Neural progenitor cell (in vitro differentiated cells): ENCODE measurements at places on chromosomes 3 and 15.

DNA sequence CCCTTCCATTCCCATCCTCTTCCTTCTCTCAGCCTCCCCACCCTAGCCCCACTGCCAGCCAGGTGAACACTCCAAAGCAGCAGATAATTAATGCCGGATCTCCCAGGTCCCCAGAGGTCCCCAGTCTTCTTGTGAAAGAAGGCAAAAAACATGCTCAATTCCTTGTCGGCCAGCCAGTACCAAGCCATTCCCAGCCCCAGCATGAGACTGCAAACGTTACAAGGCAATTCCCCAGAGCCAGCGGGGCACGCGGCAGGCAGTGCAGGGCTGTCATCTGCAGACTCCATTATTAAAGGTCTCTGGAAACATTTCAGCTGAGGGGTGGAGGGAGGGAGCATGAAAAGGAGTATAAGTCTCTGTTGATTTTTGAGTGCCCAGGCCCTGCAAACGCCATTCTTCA is 117.8 kb downstream of the XXYLT1 start:
- peak; percentile 71 for DNase-seq

GRCh38 chr3:31581660-31582059 is 48.9 kb downstream of the STT3B start:
- no peak for DNase-seq

DNA sequence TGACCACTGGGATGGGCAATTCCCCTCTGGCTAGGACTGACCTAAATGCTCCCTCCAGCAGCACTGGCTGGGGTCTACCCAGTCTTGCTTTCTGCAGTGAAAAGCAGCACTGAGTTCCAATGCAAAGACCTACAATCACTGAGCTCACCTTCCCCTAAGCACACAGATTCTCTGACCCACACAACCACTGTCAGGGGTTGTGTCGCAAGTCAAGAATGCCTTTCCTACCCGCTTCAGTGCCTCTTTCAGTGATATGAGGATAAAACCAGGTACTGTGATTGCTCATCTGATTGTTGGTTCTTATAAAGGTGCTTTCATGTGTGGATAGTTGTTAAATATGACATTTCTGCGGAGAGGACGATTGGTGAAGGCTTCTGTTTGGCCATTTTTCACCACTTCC is 345.6 kb downstream of the GAP43 start:
- DNase-seq = no peak

GRCh38 chr3:32946973-32947788 is 4.3 kb upstream of the CCR4 start:
- DNase-seq = no peak

DNA sequence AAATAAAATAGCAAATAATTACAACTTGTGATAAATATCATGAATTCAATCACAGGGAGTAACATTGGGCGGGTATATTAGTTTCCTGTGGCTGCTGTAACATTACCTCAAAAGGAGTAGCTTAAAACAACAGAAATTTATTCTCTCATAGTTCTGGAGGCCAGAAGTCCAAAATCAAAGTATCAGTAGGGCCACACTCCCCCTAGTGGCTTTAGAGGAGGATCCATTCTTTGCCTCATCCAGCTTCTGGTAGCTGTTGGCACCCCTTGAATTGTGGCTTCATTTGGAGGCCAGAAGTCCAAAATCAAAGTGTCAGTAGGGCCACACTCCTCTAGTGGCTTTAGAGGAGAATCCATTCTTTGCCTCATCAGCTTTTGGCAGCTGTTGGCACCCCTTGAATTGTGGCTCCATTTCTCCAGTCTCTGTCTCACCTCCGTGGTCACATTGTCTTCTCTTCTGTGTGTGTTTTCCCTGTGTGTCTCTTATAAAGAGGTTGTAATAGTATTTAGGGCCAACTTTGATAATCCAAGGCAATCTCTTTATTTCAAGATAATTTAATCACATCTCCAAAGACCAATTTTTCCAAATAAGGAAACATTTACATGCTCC is 3.1 kb upstream of the CFAP20DC start:
- peak; percentile 40 for DNase-seq

DNA sequence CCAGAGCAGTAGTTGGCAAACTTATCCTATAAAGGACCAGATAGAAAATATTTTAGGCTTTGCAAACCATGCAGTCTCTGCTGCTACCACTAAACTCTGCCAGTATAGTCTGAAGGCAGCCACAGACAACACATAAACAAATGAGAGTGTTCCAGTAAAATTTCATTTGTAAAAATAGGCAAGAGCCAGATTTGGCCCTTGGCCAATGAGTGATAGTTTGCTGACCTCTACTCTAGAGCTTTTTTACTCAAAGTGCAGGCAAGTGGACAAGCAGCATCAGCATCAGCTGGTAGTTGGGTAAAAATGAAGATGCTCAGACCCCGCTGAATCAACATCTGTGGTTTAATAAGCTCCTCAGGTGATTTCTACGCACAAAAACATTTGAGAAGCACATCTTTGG is 269.8 kb downstream of the NTRK3 start:
- DNase-seq = no peak

DNA sequence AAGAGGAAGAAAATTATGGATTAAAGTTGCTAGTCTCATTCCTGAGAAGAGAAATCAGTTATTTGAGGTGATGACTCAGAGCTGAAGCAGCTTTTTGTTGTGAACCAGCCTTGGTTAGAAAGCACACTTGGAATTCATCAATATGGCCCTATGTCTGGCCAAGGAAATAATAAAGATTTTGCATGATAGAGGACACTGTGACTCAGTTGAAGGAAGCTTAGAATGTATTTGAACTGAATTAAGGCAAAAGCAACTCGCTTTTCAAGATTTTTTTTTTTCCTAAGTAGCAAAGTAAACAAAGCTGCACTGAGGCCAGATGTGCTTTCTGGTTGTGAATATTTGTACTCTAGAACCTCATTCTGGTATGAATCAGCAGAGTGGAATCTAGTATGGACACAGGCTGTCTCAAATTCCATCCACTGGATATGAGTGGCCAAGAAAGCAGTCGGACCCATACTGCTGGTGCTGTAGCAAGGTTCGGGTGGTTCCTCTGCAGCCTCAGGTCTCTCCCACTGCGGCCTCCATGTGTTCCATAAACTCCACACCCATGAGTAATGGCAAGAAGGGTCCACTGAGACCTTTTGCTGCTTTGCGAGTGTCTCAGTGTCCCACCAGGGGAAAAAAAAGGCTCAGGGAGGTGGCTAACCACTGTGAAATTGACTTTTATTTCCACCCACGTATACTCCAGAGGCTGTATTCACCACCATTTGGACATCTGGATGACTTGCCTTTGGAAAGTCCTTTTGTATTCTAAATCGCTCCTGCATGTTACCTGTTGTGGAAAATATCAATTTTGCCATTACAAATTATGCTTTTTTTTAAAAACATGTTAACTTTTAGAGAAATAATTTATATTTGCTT is 53.1 kb downstream of the TGFBR2 start:
- no peak for DNase-seq

DNA sequence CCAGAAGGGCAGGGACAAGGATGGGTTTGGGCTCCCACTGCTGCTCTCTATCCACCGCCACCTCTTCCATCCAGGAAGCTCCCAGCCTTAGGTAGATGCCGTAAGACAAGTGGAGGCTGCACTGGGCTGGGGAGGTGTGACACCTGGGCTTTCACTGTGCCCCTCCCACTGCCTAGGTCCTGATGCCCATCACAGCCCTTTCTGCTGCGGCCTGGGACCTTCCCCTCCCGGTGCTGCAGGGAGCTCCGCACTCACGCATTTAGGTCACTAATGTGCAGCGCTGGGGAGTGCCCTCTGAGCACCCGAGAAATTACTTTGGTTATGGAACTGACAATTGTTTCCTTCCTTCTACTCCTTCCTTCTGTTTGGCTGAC is 850 bp downstream of the LTF start:
- DNase-seq = no peak

DNA sequence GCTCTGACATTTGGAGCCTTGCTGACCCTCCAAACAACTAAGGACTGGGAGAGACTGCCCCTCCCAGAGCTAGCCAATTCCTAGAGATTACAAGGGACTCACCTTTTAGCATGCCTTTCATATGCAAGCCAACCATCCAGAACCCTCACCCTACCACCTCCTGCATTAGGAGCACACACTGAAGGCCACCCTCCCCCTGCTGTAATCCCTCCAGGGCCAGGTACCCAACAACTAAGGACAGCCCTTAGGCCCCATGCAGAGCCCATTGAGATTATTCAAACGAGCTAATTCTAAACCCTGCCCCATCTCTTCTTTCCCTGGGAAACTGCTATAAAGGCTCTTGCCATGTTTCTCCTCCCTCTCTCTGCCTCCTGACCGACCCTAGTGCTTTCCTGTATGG is 352.6 kb downstream of the ERC2 start:
- DNase-seq = peak; percentile 10

- DNase-seq = no peak
These were observed 13.6 kb downstream of the LMOD3 start for GRCh38 chr3:69108811-69109210.

DNA sequence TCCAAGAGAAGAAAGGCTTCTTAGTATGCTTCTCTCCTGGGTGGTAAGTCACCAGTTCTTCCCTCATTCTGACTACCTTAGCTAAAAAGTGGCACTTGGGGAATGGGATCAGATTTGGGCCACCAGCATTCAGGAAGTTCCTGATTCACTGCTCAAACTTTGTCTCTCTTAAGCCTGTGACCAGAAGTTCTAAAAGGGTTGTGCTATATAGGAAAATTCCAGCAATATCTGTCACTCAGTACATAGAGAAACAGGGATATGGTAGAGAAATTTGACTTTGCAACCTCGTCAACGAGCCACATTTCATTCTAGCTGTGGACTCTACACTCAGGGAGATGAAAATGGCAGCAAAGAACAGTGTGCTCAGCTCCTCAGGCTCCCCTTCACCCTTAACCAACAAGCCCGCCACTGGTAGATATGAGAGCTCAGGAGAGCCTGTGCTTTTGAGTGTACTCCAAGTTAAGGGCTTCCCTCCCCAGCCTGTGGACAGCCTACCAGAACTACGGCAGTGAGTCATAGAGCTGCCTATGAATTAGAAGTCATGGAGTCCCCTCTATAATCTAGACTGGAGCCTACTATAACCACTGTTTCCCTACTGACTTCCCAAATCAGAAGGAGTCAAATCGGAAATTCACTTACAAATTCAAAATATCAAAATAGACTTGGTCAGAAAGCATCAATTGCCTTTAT is 52.6 kb upstream of the MYO5C start:
- no peak for DNase-seq

DNA sequence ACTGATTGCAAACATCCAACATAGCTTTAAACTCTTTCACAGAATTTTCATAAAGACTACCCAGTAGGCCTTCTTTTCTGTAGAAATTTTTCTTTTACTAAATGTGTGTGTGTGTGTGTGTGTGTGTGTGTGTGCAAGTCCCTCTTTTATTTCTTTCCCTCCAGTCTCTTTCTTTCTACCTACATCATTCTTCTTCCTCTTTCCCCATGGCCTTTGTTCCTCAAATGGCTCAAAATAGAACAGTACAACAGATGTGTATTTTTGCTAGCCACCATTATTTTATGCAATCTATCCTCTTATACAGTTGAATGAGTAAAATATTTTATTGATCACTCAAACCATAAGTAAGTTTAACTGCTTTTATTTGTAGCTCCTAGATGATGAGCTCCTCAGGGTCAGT is 76.4 kb downstream of the USF3 start:
- DNase-seq = no peak

DNA sequence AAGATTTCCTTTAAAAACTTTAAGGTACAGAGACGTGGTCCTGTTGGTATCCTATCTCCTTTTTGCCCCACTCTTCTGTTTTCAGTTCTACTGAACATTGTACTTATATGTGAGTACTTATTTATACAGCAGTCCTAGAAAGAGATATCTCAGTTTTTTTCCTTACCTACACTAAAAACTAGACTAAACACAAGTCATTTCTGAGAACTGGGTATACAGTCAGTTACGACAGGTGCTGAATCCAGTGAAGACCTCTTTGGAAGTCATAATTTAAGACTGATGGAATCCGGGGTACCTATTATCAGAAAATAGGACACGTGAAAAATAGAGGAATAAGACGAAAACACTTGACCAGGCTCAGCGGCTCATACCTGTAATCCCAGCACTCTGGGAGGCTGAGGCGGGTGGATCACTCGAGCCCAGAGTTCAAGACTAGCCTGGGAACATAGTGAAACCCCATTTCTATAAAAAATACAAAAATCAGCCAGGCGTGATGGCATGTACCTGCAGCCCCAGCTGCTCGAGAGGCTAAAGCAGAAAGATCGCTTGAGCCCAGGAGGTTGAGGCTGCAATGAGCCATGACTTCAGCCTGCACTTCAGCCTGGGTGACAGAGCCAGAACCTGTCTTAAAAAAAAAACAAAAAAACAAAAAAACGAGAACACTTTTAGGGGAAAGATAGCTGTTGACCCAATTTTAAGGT is 76.3 kb downstream of the KLHL25 start:
- DNase-seq = no peak

- DNase-seq = no peak
These were observed 63.0 kb downstream of the TMEM44 start for GRCh38 chr3:194570235-194570634.

DNA sequence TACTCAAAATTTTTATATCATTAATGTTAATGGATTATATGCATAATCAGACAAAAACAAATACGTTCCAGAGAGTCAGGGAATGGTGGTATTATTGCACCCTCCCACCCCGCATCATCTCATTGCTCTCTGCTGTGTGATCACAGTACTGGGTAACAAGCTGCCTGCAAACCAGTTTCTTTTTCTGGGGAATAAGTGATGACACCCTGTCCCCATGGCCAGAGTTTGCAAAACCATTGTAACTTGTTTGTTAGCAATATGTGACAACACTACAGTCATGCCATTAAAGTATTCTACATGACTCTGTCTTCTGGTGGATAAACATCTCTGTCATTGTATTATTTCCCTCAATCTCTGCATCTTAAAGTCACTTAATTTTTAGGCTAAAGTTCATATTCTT is 39.5 kb downstream of the ZBTB38 start:
- no peak for DNase-seq

GRCh38 chr15:33700695-33701303 is 267.5 kb upstream of the CHRM5 start:
- DNase-seq = peak; percentile 82

GRCh38 chr3:176737480-176738110 is 459.7 kb downstream of the TBL1XR1 start:
- DNase-seq = no peak

DNA sequence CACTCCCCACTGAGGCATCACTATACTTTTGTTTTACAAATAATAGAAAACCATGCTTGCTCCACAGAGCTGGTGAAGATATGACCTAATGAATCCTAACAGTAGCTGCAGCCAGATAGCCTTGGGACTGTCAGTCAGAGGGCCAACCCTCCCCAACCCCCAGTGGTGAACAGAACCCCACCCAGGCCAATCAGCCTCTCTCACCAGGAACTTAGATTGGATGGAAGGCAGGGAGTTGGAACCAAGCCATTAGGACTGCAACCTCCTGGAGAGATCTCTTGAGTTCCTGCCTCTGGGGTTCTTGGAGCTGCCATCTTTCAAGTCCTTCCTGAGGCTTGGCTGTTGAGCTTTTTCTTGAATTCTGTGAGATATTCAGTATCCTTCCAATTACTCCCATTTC is 3.0 kb upstream of the MRPS22 start:
- DNase-seq = no peak

DNA sequence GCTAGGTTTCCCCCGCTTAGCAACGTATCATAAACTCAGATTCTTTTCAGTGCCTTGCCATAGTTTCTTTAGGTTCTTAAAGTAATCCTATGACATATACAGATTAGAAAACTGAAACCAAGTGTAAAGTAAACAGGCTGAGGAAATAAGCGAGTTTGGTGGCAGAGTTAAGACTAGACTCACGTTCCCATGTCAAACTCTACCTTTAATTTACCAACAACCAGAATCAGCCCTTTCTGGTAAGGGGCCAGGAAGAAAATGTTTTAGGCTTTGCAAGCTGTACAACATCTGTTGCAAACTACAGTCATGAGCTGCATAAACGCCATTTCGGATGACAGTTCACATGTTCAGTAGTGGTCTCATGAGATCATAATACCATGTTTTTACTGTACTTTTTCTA is 128.0 kb upstream of the PRICKLE2 start:
- no peak for DNase-seq
